H1 (cell line): ENCODE measurements at places on chromosomes 16 and 17. TPM values are rescaled to one million over a fixed set of nuclear protein-coding genes. Genes with fewer than 3 reads are reported as not detected.

DNA sequence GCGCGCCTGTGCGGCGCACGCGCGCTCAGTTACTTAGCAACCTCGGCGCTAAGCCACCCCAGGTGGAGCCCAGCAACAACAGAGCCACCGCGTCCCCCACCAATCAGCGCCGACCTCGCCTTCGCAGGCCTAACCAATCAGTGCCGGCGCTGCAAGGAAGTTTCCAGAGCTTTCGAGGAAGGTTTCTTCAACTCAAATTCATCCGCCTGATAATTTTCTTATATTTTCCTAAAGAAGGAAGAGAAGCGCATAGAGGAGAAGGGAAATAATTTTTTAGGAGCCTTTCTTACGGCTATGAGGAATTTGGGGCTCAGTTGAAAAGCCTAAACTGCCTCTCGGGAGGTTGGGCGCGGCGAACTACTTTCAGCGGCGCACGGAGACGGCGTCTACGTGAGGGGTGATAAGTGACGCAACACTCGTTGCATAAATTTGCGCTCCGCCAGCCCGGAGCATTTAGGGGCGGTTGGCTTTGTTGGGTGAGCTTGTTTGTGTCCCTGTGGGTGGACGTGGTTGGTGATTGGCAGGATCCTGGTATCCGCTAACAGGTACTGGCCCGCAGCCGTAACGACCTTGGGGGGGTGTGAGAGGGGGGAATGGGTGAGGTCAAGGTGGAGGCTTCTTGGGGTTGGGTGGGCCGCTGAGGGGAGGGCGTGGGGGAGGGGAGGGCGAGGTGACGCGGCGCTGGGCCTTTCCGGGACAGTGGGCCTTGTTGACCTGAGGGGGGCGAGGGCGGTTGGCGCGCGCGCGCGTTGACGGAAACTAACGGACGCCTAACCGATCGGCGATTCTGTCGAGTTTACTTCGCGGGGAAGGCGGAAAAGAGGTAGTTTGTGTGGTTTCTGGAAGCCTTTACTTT, at the start of gene UBB:
TSS of gene UBB (plus strand) at position 452 of the 856 bp plus-strand sequence. CDS start 817 bp downstream, outside the sequence.
- peak; percentile 98 for DNase-seq

MEOX1 gene
- total RNA-seq: not detected in 2 replicates

GRCh38 chr16:2964475-2965336, 631 bp downstream of the KREMEN2 start:
- peak; percentile 95 for DNase-seq

DNA sequence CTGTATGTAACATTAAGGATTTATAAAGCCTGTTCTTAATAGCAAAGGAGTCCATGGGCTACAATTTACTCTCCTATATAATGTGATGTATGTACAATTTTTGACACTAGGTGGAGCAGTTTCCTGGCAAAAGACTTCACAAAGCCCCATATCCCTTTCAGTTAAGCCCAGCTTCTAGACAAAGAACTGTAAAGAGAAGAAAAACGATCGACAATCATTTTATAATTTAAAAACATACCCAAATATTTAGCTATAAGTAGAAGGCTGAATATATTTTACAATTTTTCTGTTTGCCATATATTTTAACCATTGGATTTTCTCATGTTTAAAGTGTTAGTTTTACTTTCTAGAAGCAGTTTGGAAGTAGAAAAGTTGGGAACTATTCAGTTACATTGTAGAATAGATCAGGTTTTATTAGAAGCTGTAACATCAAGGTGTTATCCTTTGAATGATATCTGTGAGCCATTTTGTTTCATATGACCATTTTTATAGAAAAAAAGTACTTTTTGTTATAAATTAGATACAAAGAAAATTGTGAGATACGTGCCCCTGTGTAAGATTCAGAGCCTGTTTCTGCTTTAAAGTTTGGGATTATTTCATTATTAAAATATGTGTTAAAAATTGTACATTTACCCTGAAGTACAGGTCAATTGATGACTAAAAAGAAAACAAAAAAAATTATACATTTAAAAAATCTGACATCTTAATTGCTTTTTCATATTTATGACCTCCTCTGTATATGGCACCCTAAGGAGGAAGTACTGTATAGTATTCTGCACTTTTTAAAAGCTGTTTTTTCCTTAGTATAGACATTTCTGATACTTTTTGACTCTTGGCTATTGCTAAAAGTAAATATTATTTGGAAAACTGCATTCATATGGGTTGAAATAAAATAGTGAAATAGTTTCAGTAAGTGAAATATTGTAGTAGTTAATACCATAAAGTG, 46.3 kb downstream of the VMP1 start:
- DNase-seq: no peak

DNA sequence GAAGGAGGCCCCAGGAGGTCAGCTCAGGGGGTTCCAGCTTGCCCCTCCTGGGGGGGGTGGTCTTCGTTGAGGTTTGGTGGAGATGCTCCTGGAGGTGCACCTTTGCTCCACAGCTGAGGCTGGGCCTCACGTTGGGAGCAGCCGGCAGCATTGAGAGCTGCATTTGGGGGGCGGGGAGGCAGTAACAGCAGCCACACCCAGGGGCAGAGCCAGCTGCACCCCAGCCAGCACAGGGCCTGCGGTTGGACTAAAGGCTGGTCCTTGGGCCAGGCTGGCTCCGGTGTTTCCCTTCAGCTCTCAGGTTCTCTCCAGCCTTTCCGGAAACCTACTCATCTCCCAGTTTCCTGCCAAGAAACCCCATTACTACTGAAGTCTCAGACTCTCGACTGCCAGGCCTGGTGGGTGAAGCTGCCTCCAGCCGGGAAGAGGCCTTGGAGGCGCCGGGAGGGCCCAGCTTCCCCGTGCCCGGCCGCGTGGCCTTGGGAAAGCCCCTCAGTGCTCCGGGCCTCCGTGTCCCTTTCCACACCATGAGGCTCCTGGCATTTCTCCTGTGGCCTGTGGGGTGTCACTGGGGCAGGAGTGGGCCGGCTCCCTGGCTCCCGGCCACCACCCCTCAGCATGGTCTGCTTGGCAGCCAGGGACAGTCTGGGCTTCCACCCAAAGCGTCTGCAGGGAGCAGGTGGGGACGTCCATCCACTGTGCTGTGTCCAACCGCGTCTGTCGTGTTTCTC, 14.0 kb upstream of the BAIAP2 start:
- DNase-seq: no peak

DNA sequence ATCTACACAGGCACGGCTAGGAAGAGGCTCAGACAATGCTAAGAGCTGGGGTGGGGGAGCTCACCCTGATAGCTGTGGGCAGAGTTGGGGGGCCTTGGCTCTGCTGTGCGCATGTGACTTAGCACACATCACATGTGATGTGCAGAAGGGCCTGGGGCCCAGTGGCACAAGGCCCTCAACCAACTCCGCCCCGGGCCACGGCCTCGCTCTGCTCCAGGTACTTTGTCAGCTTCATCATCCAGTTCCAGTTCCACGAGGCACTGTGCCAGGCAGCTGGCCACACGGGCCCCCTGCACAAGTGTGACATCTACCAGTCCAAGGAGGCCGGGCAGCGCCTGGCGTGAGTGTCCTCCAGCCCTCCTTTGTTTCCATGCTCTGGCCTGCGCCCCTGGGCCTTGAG, 19.3 kb downstream of the ACE start:
- DNase-seq: no peak

DNA sequence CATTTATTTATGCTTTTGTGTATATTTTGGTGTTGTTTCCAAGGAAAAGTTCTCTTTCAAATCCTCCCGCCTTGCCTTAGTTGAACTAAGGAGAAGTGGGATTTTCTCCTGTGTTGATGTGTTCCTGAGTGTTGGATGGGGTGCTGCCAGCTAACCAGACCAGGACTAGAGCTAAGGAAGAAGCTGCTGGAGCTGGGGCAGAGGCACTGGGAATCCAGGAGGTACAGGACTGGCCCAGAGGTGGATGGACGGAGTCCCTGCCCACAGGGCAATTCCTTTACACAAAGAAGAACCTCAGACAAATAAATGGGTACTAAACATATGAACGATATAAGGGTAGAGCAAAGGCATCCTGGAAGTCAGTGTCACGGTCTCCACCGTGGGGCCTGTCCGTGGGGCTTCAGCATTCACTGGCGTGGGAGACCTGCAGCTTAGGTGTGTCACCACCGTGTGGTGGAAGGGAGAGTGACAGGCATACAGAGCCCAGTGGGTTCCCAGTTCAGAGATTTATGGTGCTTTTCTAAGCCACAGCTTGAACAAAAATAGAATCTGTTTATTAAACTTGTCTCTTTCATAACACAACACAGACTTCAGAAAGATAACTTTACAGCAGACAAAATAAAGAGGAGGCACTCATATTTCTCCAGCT, 270.7 kb downstream of the NTN1 start:
- DNase-seq: peak; percentile 66

GRCh38 chr16:57949013-57949412, 21.9 kb downstream of the CNGB1 start:
- DNase-seq: no peak

DNA sequence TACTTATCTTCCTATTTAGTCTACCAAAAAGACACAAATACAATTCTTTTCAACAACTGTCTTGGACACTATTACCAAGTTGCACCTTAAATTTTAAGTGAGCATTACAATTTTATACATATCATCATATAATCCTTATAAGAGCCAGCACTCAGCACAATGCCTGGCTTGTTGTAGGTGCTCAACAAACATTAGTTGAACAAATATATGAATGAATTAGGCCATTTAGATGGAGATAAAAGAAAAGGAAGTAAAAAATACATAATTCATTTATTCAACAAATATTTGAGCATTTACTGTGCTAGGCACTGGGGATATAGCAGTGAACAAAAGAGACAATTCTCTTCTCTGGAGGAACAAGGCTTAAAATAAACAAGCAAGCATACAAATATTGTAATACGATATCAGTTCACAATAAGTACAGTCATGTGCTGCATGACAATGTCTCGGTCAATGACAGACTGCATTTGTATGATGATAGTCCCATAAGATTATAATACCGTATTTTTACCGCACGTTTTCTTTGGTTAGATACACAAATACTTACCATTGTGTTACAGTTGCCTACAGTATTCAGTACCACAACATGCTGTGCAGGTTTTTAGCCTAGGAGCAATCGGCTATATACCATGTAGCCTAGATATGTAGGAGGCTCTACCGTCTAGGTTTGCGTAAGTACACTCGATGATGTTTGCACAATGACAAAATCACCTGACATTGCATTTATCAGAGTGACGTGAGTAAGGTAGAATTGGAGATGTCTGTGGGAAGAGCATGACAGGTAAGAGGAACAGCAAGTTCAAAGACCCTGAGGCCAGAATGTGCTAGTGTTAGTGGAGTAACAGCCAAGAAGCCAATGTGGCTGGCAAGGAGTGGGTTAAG, 86.4 kb upstream of the HS3ST2 start:
- DNase-seq: no peak

DNA sequence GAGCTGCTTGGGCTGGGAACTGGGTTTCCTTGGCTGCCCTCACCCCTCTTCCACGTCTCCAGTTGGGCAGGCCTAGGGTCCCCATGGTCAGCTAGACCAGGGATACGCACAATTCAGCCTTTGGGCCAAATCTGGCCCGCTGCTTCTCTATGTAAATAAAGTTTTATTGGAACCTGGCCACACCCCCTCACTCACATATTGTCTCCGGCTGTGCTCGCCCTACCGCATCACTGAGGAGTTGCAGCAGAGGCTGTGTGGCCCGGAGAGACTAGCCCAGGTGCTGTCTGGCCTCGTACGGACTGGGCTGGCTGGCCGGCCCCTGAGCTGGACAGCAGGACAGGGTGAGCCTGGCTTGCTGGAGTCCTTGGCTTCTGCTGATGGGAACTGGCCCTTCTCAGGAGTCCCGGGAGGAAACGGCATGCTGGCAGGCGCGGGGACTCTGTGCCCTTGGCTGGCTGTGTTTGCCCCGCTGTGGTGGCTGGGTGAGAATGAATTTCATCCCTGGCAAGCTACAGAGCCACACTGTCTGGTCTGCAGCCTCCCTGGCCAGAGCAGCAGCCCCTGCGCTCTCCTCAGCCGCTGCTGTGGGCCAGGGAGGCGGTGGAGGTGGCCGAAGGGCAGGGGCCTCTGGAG, 82.0 kb downstream of the ENGASE start:
- no peak for DNase-seq
